H9 (cell line): ENCODE measurements at places on chromosomes 7 and 10.
A peak's percentile ranks its signal among the peaks of the same experiment; 100 is the strongest.

GRCh38 chr7:92402920-92403759 is 44.1 kb upstream of the GATAD1 start:
- DNase-seq = no peak

- DNase-seq = no peak
These were observed 14.5 kb upstream of the ZNF862 start for GRCh38 chr7:149823631-149824199.

DNA sequence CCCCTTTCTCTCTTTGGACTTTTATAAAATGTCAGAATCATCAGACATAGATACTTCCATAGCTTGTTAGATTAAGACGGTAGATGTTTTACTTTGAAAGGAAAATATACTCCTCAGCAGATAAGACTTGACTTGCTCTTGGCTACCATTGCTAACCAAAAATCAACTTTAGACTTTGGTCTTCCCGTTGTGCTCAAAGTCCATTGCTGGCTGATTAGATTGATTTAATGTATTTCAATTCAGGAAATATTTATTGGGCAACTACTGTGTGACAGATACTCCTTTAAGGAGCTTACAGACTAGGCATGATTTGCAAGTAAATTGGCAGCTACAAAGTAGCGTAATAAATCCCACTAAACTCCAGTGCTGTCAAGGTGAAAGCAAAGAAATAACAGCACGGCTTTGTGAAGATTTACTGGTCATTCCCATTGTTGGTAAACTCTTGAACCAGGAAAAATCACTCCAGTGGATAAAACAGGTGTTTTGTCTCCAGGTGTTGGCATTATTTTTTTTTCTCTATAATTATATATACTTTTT is 95.7 kb upstream of the ARMC3 start:
- no peak for DNase-seq

DNA sequence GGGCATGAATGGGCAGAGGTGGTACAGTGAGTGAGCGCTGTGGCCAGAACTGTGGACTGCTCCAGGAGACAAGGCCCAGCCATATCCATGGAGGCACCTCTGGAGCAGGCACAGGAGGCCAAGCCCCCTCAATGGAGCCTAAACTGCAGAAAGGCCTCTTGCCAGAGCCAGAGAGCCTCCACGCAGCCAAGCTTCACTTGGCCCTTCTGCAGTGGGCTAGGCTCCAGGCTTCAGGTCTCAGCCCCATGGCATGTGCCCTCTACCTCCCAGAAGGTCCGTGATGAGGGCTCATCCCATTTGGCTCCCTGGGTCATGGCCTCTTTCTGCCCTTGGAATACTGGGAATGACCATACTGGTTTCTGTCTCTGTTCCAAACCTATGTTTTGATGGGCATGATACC is 8.9 kb downstream of the PDE1C start:
- DNase-seq = no peak

DNA sequence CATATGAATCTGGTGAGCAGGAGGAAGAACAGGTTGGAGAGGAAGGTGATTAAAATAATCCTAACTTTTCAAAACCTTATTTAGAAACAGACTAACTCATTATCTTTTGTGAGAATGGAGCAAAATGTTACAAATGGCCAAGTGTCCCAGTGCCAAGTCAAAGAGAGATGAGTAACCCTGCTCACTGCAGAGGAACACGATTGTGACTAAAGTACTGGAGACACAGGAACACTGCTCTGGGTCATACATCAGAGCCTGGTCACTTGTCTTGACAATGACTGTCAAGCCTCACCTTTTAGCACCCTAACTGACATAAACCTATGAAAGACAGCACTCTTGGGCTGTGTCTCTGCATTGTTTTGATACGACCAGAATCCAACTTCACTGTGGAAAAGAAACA is 108.8 kb downstream of the SGMS1 start:
- DNase-seq = no peak

DNA sequence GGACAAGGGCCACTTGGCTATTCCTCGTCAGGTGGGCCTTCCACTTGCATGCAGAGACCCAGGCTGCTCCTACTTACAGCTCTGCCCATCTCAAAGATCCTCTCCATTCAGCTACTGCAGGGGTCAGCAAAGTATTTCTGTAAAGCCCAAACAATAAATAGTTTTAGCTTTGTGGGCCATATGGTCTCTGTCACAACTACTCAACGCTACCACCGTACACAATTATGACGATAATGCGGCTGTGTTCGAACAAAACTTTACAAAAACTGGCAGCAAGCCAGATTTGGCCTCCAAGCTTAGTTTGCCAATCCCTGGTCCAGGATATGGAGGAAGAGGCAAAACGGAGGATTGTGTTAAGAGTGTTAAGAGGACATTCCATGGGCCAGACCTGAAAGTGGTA is 12.8 kb downstream of the RAB11FIP2 start:
- DNase-seq = no peak

DNA sequence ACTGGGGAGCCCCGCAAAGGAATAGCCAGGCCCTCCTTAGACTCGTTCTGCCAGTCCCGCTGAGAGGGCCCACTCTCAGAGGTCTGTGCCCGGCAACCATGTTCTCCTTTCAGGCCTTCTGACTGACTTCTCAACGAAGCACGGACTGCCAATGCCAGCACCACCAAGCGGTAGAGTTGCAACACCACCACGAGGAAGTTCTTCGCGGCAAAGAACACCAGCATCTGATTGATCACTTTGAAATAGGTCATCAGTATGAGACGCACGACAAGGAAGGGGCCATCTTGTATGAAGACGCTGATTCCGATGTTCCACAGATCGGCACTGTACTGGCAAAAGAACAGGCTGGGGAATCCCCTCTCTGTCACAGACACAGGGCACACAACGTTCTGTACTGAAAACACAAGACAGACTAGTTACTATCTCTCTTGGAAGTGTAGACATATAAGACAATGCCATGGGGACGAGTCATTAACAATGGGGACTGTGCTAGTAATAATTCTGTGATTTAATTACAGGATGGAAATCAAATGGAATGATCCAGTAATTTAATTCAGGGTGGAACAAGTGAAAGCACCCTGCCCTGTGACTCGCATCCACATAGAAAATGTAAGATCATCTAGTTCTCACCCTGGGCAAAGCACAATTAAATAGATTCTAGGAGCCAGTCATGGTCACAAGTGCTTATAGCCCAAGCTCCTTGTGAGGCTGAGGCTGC is 42.7 kb downstream of the TMEM26 start:
- peak; percentile 31 for DNase-seq

DNA sequence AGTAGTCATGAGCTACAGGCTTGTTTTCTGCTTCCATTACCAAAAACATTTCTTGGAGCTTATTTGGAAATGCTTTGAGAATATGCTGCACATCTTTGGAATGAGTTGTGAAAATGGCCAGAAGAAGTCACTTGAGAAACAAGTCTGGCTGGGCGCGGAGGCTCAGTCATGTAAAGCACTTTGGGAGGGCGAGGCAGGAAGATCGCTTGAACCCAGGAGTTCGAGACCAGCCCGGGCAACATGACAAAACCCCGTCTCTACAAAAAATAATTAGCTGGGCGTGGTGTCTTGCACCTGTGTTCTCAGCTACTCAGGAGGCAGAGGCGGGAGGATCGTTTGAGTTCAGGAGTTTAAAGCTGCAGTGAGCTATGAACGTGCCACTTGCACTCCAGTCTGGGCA is 882 bp upstream of the CHCHD1 start:
- DNase-seq = no peak

DNA sequence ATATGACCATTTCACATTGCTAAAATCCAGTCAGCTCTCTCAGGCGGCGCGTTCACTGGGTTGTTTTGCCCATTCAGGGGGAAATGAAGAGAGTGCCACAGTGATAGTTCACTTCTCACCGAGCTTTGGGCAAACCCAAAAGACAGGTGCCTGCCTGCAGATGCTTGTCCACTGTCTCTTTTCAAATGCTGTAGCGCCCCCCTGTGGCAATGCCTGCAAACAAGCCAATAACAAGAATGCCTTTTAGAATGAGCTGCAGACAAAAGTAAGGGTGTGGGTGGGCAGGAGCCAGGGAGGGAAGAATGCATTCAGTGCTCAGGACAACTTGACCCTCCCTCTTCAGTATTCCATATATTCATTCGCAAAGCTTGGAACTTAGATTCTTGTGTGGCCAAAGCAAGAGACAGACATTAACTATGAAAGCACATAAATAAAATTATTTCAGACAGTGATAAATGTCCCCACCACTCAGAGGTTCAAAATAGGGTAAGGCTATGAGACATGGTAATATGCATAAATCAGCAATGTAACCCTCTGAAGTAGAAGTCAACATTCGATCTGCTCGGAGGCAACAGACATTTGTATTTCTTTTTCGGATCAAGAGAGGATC is 86.9 kb downstream of the JAZF1 start:
- DNase-seq = peak; percentile 91
